ENCODE measurements at places on chromosomes 5 and 9. TPM values are rescaled to one million over a fixed set of nuclear protein-coding genes. Genes with fewer than 3 reads are reported as not detected.
A peak's percentile ranks its signal among the peaks of the same experiment; 100 is the strongest.

- peak; percentile 67 for DNase-seq
- H3K4me3 ChIP-seq: no peak overlapping the region
- H3K27me3 ChIP-seq: no peaks in the 10 kb centered on the region
- peaks cover 6% of the 10 kb centered on the region for H3K36me3 ChIP-seq
Observed at GRCh38 chr9:136609838-136610311, 52.8 kb upstream of the EGFL7 start.

DNA sequence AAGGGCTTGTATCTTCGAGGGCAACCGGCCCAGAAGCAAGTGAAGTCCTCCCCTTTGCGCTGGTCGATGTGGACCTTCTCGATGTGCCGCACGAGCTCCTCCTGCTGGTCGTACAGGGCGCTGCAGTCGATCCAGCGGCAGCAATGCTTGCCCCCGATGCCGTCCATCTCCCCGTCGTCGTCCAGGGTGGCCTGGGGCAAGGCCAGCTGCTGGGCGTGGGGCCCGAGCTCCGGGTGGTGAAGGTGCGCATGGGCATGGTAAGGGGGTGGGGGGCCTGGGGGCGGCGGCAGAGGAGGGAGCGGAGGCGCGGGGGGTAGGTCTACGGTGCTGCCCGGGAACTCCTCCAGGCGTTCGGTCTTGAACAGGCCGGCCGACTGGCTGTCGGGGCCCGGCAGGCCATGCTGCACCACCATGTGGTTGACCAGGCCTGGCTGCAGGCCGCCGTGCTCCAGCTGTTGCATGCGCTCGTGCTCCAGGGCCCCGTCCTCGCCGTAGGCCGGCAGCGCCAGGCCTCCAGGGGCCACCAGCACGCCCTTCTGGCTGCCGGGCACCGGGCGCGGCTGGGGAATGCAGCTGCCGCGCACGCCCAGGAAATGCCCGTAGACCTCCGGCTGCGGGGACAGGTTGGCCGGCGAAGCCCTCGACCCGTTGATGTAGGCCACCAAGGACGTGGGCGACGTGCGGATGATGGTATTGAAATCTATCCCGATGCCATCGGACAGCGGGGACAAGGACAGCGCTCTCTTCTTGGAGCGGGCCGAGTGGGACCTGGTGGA, 181.8 kb downstream of the GLIS3 start:
- H3K4me3 ChIP-seq: no peak overlapping the region
- H3K36me3 ChIP-seq: peaks cover 11% of the 10 kb centered on the region
- no peaks in the 10 kb centered on the region for H3K27me3 ChIP-seq
- H3K27ac ChIP-seq: no peak overlapping the region
- DNase-seq: no peak
- H3K4me1 ChIP-seq: no peaks in the 10 kb centered on the region

DNA sequence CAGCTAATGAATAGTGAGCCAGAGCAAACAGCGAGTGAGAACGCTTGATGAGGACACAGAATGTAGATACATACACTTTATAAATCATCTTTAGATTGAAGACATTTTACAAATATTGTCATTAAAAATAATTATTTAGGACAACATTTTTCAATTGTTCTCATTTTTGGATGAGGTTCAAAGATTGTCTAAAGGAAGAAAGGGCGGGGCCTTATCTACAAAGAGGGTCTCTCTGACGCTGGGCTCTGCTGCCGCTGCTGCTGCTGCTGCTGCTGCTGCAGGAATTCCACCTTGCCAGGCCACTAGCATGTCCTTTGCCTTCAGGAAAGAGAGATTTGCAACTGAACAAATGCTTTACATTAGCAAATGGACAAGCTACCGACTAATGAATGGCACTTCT, 220.7 kb upstream of the TMEM161B start:
- peaks cover 3% of the 10 kb centered on the region for H3K4me1 ChIP-seq
- H3K27ac ChIP-seq: peak overlapping the region; percentile 75
- DNase-seq: no peak
- no peaks in the 10 kb centered on the region for H3K27me3 ChIP-seq

DNA sequence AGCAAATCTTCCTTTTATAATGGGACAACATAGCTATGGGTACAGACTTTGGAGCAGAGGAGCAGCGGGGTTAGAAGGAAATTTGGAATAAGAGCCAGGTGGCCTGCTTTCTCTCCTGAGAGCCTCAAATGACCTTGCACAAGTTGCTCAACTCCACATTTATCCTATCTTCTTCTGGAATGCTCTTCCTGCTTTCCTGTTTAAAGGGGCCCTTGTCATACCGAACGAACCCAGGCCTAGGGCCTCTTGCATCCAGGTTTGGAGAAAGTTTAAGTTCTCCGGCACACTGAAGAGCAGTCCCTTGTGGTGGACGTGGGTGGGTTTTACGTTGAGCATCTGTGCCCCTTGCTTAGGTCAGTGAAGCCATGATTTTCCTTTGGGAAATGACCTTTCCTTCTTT, 197.9 kb upstream of the NR3C1 start:
- H3K4me1 ChIP-seq: no peaks in the 10 kb centered on the region
- no peak overlapping the region for H3K27ac ChIP-seq
- H3K27me3 ChIP-seq: no peaks in the 10 kb centered on the region
- no peaks in the 10 kb centered on the region for H3K36me3 ChIP-seq
- no peak overlapping the region for H3K4me3 ChIP-seq
- no peak for DNase-seq

DNA sequence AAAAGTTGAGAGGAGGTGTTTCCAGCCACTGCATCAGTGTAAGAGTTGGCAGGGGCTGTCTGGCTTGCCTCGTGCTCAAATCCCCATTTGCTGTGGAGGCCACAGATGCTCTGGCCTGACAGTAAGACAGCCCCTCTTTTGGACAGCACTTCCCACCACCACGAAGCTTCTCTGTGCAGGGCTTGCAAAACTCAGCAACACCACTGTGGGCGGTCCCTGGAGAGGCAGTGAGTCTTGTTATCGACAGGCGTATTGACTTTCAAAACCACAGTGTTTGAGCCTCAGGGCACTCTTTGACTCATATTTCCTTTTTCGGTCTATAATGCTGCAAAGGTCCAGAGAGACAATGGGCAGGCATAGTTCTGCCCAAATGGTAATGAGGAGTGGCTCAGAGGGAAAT, 539.5 kb downstream of the EBF1 start:
- DNase-seq: no peak
- H3K4me1 ChIP-seq: no peaks in the 10 kb centered on the region
- no peak overlapping the region for H3K4me3 ChIP-seq
- H3K27me3 ChIP-seq: no peaks in the 10 kb centered on the region
- no peaks in the 10 kb centered on the region for H3K36me3 ChIP-seq

- no peaks in the 10 kb centered on the region for H3K27me3 ChIP-seq
- H3K4me1 ChIP-seq: peaks cover 12% of the 10 kb centered on the region
- H3K4me3 ChIP-seq: no peak overlapping the region
- DNase-seq: no peak
Observed at GRCh38 chr5:132470010-132470392, 20.6 kb downstream of the IRF1 start.

DNA sequence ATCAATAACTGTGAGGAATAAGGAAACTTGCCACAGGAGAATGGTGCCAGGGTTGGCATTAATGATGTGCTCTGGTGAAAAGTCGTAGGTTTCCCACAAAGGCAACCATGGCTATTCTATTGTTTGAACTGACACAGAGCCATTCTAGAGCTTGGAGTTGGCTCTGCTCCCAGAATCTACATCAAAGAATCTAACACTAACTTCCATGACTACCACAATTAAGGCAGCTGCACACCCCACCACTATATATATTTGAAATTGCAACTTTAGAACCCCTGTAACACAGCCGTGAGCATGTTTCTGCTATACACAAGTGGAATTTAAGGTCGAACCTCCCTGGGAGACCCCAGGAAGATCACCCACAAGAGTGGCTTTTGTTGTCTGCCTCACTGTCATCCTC, 89.7 kb upstream of the CCDC152 start:
- no peaks in the 10 kb centered on the region for H3K4me1 ChIP-seq
- no peak overlapping the region for H3K4me3 ChIP-seq
- H3K36me3 ChIP-seq: no peaks in the 10 kb centered on the region
- H3K27me3 ChIP-seq: no peaks in the 10 kb centered on the region

GRCh38 chr5:134427540-134428041, 15.9 kb upstream of the CDKN2AIPNL start:
- no peak overlapping the region for H3K4me3 ChIP-seq
- H3K36me3 ChIP-seq: no peaks in the 10 kb centered on the region
- DNase-seq: no peak
- no peaks in the 10 kb centered on the region for H3K4me1 ChIP-seq
- no peak overlapping the region for H3K27ac ChIP-seq

DNA sequence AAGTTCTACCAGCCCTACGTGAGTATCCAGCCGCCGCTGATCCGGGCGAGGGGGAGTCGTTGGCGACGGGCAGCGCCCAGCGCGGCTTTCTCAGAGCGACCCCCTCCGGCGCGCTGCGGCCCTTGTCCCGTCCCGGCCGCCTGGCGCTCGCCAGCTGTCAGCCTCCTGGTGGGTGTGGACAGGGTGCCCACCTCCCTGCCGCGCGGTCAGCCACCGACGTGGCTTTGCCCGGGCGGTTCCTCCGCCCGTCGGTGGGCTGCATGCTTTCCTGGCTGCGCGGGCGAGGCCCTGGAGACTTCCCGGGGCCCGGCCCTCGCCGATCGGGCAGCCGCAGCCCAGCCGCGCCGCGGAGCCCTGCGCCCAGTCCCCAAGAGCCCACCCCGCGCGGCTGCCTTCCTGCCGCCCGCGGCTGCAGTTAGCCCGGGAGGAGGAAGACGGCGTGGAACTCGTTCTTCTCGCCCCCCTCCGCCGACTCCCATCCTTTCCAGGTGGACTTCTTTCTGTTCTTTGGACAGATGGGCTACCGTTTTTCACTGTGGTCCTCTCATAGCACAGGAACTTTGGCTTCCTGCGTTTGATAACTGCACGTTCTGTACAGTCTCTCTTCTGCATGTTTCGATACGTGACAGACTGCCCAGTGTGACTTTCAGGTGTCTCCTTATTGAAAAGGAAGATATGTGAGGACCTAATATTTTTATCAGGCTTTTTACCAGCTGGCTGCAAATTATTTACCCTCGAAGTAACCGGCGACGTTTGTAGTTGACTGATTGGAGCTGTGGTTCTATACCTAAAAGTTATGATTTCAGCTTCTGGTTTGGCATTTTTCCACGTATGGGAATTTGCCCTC, 577 bp downstream of the AP3S1 start:
- peak overlapping the region; percentile 95 for H3K4me3 ChIP-seq
- H3K4me1 ChIP-seq: peaks cover 10% of the 10 kb centered on the region
- peak overlapping the region; percentile 87 for H3K27ac ChIP-seq

DNA sequence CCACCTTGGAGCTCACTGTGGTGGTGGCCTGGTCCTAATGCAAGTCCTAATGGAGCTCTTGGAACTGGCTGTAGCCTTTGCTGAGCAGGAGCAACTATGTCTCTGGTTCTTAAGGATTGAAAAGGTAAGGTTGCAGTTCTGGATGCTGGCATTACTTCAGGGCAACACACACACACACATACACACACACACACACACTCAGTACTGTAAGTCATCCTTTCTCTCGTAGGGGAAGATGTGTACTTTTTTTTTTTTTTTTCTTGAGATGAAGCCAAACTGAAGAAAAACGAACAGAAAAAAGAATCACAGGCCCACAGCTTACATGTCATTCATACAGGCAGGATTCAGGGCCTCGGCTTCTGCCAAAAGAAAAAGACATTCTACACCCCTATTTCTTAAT, 81.1 kb upstream of the RPS23 start:
- DNase-seq: no peak
- H3K27me3 ChIP-seq: no peaks in the 10 kb centered on the region
- no peak overlapping the region for H3K4me3 ChIP-seq
- H3K27ac ChIP-seq: no peak overlapping the region
- no peaks in the 10 kb centered on the region for H3K4me1 ChIP-seq
- H3K36me3 ChIP-seq: no peaks in the 10 kb centered on the region

- H3K4me1 ChIP-seq: no peaks in the 10 kb centered on the region
- H3K27ac ChIP-seq: no peak overlapping the region
- no peak for DNase-seq
- H3K36me3 ChIP-seq: no peaks in the 10 kb centered on the region
Observed at GRCh38 chr5:58737671-58738070, 154.8 kb downstream of the RAB3C start.

GRCh38 chr5:113614191-113614590, 100.7 kb downstream of the YTHDC2 start:
- H3K4me1 ChIP-seq: no peaks in the 10 kb centered on the region
- no peak for DNase-seq
- no peak overlapping the region for H3K4me3 ChIP-seq
- no peaks in the 10 kb centered on the region for H3K27me3 ChIP-seq
- H3K27ac ChIP-seq: no peak overlapping the region

GRCh38 chr5:156474251-156474650, 147.3 kb downstream of the SGCD start:
- no peaks in the 10 kb centered on the region for H3K36me3 ChIP-seq
- DNase-seq: peak; percentile 62
- peak overlapping the region; percentile 40 for H3K27ac ChIP-seq
- no peak overlapping the region for H3K4me3 ChIP-seq
- H3K27me3 ChIP-seq: no peaks in the 10 kb centered on the region

DNA sequence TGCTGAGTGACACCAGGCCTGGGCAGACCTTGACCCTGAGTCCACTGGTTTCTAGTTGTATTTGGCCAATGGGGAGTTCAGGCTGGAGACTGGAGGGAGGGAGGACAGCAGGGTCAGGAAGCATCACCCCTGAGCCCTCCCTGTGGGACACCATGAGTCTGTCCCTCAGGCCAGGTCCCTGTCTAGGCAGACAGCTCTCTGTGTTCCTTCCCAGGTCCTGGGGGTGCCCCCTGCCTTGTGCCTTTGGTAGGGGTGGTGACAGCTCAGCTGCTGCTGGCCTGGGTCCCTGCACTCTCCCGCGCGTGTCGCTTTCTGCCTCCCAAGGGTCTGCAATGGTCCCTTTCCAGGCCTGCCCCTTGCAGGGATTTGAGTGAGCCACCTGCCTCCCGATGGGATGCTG, 125.5 kb downstream of the OLFM1 start:
- H3K4me3 ChIP-seq: no peak overlapping the region
- no peaks in the 10 kb centered on the region for H3K27me3 ChIP-seq
- no peak overlapping the region for H3K27ac ChIP-seq
- peaks cover 51% of the 10 kb centered on the region for H3K4me1 ChIP-seq

DNA sequence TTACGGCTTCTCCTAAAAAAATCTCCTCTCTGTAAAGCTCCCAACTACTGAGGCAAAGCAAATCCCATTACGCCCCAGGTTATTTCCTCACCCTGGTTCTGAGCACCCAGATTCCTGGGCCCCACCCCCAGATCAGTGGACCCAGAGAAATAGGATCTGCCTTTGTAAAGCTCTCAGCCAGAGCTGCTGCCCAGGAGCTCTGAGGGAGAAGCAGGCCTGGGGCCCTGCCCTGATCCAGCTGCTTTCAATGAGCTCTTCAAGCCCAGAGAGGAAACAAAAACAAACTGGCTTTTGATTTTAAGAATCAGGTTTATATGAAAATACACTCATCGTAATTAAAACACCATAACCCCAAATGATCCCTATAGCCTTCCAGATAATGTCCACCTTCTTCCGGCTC, 124.5 kb downstream of the C5orf15 start:
- H3K4me3 ChIP-seq: no peak overlapping the region
- H3K36me3 ChIP-seq: no peaks in the 10 kb centered on the region
- no peak overlapping the region for H3K27ac ChIP-seq
- peaks cover 33% of the 10 kb centered on the region for H3K4me1 ChIP-seq
- DNase-seq: no peak

- no peaks in the 10 kb centered on the region for H3K27me3 ChIP-seq
- peaks cover 57% of the 10 kb centered on the region for H3K36me3 ChIP-seq
- no peak overlapping the region for H3K27ac ChIP-seq
Observed at GRCh38 chr9:136407911-136408310, 2.5 kb downstream of the ENTR1 start.

The SLC6A3 gene
- 1.1 TPM for total RNA-seq

The CXCL14 gene
- total RNA-seq: 13.0 TPM

The LHX3 gene
- 0.50 TPM for total RNA-seq

Measured in spinal cord (tissue), 10 donors.